ENCODE measurements at places on chromosomes 11 and 22. TPM values are rescaled to one million over a fixed set of nuclear protein-coding genes. Genes with fewer than 3 reads are reported as not detected.

Gene C11orf86
- not detected for total RNA-seq

GRCh38 chr11:32420937-32421901, 14.1 kb downstream of the WT1 start:
- no peak for DNase-seq

DNA sequence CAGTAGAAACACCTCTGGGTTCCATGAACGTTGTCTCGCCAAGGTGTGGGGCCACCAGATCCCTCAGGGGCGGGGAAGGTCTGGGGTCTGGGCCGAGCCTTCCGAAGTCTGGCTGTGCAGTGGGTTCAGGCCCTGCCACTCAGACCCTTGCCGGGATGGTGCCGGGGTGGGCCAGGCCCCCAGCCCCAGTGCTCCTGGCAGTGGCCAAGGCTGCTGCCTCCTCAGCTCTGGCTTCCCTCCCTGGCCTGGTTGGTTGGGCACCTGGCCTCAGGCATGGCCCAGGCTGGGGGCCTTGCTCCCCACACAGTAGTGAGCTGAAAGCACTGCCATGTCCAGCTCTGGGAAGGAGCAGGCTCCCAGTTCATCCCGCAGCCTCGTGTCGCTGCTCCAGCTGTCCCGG, 48.2 kb upstream of the PPARA start:
- no peak for DNase-seq

- DNase-seq: no peak
These were observed 160.5 kb upstream of the GRK3 start for GRCh38 chr22:25403811-25404471.

Gene GGTLC2
- total RNA-seq: not detected

Gene SLC16A8
- not detected for total RNA-seq

GRCh38 chr22:23591201-23591791, 11.2 kb upstream of the IGLL1 start:
- no peak for DNase-seq

Gene CBX7
- total RNA-seq: 38.8 TPM

All from psoas muscle (tissue), 8 donors.